Epithelial cell of proximal tubule (primary cell): ENCODE measurements at places on chromosomes 2 and 18. TPM values are rescaled to one million over a fixed set of nuclear protein-coding genes. Genes with fewer than 3 reads are reported as not detected.

TEX44 gene
- not detected in 2 replicates for total RNA-seq

- DNase-seq, result no peak
These were observed 379.8 kb downstream of the TSN start for GRCh38 chr2:122135021-122135937.

DNA sequence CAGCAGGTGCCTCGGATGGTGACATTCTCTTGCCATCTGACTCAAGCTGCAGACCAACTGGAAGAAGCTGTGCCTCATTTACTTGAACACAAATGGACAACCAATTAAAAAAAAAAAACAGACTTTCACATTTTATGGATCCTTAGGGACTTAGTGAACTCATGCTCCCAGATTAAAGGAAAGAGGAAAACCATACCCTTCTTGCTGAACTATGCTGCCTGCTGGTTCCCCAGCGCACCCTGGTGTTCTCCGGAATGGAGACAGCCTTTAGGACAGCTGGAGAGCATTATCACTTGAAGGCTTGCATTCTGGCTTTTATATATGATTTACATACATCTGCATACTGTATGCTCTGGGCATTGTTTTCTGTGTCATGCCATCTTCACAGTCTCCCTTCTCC, 370.7 kb downstream of the SLC4A3 start:
- DNase-seq, result no peak

DNA sequence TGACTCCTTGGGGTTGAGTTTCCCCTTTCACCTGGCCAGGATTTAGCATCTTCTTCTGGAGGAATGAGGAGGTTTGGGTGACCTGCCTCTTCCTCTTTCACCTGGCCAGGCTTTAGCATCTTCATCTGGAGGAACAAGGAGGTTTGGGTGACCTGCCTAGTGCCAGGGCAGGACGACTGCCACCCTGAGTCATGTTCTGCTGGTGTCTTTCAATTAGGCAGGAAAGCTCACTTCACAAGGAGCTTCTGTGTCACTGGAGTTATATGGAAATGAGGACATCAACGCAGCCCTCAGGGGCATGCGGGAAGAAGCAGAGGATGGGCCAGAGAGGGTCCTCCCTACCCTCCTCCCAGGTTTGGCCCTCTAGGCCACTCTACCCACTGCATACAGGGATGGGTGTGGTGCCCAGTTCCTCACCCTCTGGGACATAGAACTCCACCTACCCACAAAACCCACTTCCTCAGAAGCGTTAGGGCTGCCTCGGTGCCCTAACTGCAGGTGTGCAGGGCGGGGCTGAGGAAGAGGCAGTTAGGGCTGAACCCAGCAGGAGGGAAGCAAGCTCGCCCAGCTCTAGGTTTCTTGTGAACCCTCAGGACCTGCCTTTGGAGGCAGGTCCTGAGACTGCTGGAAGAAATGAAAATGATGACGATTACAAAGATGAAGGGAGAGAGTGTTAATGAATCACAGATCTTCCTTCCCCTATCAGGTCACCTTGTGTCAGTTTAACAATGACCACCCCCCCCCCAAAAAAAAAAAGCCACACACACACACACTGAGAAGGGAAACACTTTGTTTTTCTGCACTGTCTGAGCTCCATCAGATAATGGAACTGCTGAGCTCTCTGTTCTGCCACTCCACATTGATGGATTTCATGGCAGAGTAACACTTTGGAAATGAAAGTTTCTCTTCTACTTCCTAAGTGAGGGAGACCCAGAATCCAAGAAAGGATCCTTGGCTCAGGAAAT, 71.0 kb downstream of the ARL4C start:
- no peak for DNase-seq

- DNase-seq, result no peak
These were observed 705 bp downstream of the EFR3B start for GRCh38 chr2:25042321-25043240.

GRCh38 chr2:230697676-230698075, 15.0 kb upstream of the CAB39 start:
- no peak for DNase-seq

IL1R1 gene
- total RNA-seq, result 5.7 and 10.7 TPM in 2 replicates
